Cerebellar cortex (tissue), 1 donor: ENCODE measurements at places on chromosomes 3 and 15.

DNA sequence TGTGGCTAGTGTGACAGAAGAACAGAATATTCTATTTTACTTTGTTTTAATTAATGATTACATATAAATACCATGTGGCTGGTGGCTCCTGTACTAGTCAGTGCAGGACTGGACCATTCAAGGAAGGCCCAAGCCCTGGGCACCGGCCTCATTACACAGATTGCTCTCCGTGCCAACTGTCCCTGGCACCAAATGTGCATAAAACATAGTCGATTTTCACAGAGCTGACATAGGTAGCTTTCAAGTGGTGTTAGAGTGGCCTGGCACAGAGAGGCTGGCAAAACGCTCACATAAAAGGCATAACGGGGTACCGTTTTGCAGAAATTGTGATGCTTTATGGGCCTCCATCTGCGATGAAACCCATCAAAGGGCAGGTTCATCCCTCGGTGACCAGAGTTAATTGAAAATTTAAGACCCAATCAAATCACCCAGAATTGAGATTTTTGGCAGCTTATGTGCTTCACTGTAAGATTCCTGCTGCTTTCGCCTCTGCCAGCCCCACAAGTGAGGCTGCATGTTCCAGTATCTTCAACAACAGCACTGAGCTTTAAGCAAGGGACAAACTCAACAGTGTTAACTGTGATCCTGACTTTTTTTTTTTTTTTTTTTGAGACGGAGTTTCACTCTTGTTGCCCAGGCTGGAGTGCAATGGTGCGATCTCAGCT, 25.9 kb downstream of the RFTN1 start:
- peak; percentile 51 for DNase-seq

DNA sequence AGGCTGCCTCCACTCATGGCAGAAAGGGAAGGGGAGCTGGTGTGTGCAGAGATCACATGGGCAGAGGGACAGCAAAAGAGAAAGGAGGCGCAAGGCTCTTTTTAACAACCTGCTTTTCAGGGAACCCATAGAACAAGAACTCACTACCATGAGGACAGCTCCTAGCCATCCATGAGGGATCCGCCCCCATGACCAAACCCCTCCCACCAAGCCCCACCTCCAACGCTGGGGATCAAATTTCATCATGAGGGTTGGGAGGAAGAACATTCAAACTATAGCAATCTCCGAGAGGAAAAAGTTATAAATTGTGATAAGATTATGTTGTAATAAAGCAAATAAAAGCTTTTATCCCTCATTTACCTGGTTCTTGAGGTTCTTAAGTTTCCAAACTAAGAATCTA, 84.7 kb upstream of the LMCD1 start:
- DNase-seq, result no peak

DNA sequence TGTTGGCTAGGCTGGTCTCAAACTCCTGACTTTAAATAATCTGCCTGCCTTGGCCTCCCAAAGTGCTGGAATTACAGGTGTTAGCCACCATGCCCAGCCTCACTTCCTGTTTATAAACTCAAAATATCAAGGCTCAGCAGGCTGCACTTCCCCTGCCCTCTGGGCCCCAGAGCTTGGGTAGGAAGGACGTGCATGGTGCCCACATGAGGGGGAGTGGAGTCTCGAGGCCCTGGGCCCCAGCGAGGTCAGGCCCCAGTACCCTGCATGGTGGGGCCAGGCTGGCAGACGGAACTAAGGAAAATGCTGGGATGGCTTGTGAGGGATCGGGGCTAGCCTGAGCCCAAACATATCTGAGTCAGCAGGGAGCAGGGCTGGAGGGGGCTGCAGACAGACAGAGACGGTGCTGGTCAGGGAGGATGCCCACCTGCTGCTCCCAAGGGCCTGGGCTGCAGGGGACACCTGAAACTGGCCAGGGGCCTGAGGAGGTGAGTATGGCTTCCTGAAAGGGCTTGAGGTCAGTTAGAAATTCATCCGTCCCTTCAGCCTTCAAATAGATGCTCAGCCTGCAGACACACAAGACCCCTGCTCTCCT, 5.1 kb downstream of the SPTBN5 start:
- DNase-seq, result no peak

DNA sequence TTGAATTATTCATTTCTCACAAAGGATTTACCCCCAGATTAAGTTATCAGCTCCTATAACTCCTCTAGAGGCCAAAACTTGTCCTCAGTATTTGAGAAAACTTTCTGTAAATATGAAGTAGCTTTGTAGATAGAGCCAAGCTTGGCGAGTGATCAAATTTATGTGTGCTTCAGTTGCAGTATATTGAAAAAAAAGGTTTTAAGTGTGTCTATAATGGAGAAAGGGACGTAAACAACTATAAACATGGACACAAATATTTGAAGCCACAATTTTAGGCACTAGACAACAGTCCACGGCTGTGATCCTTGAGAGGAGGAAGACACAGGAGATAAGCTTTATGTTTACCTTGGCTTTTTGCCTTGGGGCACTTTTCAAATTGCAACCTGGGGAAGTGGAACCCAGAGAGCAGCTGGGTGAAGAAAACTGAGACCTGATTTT, 118.7 kb downstream of the THRB start:
- DNase-seq, result no peak

DNA sequence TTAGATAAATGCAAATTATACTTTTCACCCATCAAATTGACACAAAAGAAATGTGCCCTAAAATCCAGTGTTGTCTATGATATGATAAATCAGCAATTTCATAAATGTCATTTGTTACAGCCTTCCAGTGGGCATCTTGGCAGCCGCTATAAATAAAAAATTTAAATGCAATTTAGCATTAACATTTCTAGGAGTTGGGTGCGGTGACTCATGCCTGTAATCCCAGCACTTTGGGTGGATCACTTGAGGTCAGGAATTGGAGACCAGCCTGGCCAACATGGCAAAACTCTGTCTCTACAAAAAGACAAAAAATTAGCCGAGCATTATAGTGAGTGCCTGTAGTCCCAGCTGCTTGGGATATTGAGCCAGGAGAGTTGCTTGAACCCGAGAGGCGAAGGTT, 65.9 kb upstream of the POMGNT2 start:
- DNase-seq, result no peak

DNA sequence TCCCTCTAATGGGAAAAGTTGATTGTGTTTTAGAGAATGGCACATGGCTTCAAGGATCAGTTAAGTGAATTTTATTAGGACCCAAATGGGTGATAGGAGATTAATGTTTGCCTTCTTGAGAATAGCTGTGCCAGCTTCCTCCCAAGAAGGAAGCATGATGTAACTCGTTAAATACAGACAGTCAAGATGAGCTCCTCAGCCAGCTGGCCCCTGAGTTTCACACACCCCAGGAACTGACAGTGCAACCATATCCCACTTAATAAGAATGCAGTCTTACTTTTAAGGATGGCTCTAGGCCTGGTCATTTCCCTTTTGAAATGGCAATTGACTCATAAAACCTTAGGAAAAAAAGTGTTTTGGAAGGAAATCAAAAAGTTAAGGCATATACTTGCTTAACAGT, 472.8 kb upstream of the KCNMB2 start:
- no peak for DNase-seq

DNA sequence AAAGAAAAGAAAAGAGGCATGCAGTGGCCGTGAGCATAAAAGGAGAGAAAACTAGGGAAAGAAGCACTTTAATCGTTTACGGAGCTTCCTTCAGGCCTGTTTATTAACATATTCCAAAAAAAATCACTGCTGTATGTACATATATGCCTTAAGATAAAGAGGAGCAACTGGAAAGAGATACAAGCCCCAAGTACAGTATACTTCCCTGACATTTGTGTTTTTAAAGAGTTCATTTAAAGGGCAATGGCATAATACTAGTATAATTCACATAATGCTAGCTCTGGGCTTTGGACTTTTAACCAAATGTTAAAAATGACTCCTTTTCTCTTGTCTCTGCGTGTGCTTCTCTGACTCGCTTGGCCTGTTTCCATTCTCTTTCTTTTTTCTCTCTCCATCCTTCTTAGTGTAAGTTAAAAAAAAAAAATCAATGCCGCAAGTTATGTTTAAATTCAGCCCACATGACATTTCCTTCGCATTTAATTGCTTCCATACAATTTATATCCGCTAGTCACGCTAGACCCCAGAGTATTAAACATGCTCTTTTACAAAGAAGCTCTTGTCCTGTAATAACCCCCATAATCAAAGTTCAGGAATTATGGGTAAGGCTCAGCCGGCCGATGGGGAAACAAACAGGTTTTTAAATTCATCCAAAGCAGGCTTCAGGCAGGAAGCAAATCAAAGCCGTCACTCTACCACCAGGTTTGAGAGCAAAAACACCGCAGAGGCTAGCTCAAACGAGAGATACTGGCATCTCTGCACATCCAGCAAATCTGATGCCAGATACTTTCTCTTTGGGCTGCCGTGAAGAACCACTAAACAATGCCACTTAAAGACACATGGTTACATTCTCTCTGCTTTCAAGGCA, 19.4 kb downstream of the WWTR1 start:
- no peak for DNase-seq

DNA sequence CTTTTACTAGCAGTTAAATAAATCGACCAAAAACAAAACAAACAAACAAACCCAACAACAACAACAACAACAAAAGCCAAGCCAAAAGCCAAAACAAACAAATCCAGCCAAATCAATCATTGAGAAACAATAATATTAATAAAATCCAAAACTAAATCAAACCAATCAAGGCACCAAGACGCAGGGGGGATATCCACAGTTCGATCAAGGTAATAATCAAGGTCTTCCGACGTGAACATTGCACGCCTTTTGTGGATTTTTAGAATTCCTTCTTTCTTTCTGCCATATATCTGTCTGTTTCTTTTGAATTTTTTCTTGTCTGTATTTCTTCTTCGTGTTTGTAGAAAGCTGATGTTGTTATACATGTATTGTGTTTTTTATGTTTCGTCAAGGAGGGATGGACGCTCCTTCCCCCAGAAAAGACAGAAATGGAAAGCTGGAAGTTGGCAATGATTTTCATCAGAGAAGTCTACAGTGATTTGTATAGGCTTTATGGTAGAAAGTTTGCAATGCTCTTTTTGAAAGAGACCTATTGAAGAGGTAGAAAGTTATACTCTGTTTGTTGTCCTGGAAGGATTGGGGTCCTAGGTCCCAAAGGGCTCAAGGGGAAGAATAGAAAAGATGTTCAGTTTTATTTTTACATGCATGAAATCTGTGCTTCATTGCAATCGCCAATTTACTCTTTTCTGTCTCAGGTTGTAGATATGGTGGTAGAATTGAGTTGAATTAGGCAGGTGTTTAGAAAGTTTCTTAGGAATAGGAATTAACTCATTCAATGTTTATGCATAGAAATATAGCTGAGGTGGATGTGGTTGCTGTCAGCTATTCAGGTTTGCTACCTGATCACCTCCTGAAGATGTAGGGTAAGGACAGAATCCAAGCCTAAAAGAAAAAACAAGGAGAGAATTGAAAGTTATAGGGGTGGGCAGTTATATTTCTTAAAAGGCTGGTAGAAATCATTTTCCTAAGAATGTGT, 1.2 kb downstream of the ARPP21 start:
- DNase-seq, result peak; percentile 64
